Chondrocyte (in vitro differentiated cells): ENCODE measurements at places on chromosomes 3 and 15. TPM values are rescaled to one million over a fixed set of nuclear protein-coding genes. Genes with fewer than 3 reads are reported as not detected.

PLA2G4B gene
- 2.1 to 3.4 TPM (median 2.9 TPM) in 3 replicates for total RNA-seq

C3orf20 gene
- not detected in 3 replicates for total RNA-seq

SRPRB gene
- total RNA-seq, result 94.0 to 122 TPM (median 99.3 TPM) in 3 replicates

MYO1E gene
- total RNA-seq, result 141 to 192 TPM (median 172 TPM) in 3 replicates

ZPLD1 gene
- total RNA-seq, result not detected in 3 replicates

TM4SF18 gene
- total RNA-seq, result 0.20 to 1.4 TPM in 2 of 3 replicates, not detected in the other

PEX5L gene
- not detected in 3 replicates for total RNA-seq

SEMA5B gene
- total RNA-seq, result 3.1 to 68.8 TPM (median 68.4 TPM) in 3 replicates

PLCB2 gene
- 1.4 to 3.4 TPM (median 2.8 TPM) in 3 replicates for total RNA-seq

RYR3 gene
- 0.07 to 0.21 TPM (median 0.12 TPM) in 3 replicates for total RNA-seq
